Fibroblast of skin of scalp (primary cell): ENCODE measurements at places on chromosomes 2 and 18.
A peak's percentile ranks its signal among the peaks of the same experiment; 100 is the strongest.

GRCh38 chr2:217370391-217370790 lies 510.5 kb upstream of the TNP1 start:
- peak; percentile 93 for DNase-seq

- no peak for DNase-seq
Measured at GRCh38 chr2:158496986-158497385, 40.2 kb downstream of the PKP4 start.

DNA sequence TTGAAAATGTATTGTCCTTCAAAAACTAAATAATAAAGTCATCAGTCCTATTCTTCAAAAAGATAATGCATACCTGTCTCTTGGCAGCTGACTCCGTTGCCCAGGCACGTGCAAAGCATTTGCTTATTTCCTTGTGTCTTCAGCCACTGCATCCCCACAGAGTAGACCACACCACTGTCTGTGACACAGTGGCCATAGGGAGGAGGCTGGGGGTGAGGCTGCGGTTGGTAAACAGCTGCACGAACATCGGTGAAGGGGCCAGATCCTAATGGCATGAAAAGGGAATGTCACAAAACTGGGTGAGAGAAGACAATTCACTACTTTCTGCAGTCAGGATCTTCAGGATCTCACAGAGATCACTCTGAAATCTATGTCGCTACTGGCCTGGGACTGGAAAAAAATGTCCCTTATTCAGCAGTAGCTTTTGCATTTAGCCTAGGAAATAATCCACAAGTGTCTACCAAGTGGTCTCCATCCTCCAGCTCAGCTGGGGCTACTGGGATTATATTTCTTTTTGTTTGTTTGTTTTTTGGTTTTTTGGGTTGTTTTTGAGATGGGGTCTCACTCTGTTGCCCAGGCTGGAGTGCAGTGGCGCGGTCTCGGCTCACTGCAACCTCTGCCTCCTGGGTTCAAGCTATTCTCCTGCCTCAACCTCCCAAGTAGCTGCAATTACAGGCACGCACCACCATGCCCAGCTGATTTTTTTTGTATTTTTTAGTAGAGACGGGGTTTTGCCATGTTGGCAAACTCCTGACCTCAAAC lies 10.7 kb downstream of the FN1 start:
- no peak for DNase-seq

DNA sequence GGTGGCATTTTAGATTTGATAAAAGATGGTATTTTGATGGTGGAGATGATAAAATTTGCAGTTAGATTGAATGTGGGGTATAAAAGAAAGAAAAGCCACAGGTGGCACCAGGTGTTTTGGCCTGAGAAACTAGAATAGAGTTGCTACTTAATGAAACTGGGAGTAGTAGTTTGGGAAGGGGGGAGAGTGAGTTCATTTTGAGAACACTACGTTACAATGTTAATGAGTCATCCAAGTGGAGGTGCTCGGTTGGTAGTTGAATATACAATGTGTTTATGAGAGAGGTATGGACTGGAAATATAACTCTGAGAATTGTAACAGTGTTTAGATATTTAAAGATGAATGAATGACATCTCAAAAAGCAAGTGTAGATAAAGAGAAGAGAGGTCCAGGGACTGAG lies 26.4 kb downstream of the EPG5 start:
- no peak for DNase-seq

DNA sequence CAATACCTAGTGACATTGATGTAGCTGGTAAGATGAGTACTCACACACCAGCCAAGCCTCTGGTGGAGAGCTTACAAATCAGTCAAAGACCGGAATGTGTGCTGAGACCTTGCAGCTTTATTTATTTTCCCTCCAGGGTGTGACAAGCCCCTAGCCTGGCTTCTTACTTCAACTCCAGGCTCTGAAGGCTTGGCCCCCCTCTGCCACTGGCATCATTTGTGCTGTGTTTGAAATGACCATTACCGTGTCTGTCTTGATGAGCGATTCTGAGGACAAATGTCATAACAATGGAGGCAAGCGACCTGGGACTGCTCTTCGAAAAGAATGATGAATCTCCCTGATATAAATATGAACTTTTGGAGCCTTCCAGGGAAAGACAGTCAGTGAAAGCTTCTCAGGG lies 749.9 kb upstream of the HS6ST1 start:
- DNase-seq, result no peak

DNA sequence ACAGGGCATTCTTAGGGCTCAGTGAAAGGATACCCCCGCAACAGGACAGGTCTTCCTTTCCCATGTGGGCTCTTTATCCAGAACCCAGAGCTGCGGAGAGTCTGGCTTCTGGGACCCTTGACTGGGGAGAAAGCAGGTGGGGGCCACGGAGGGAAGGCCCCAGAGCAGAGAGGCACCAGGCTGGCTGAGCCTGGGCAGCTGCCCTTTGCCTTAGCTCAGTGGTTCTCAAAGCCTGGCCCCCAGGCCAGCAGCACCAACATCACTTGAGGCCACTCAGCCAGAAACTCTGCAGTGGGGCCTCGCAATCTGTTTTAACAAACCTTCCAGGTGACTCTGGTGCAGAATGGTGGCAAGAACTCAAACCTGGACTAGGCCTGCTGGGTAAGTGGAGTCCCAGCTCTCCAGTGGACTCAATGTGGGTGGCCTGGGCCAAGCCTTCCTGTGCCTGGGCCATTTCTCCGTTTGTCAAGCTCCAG lies 1.6 kb upstream of the TMEM37 start:
- DNase-seq, result no peak

DNA sequence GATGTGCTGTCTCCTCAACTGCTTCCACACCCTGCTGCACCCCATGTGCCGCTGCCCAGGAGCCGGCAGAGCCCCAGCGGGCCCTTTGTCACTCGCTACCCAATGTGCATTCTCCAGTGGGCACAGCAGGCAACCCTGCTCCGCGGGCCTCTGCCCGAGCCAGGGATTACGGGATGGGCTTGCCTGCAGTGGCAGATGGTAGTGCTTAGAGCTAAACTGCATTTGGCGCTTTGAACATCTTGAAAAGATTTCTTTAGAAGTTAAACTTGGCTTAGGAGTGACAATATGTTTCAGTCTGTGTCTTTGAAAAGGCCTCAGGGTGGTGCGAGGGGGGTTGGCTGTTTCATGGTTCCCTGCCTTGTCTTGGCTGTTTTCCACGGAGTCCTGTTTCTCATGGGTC lies 84.0 kb upstream of the BOD1L2 start:
- no peak for DNase-seq

- no peak for DNase-seq
Measured at GRCh38 chr2:190318931-190319554, 583 bp downstream of the HIBCH start.

- no peak for DNase-seq
Measured at GRCh38 chr2:227016894-227017293, 147.1 kb downstream of the COL4A4 start.

DNA sequence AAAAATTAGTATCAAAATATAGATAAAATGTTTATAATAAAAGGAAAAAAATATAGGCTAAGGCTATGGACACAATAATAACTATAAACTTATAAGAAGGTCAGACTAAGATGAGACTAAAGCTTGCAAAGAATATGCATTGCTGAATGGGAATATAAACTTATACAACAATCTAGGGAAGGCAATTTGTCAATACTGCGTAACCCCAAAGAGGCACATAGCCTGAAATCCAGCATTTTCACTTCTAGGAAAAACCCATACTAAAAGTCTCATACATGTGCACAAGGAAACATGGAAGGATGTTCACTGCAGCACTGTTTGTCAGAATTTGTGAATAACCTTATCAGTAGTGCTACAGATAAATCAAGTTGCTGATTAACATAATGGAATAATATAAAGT lies 45.5 kb downstream of the FANCL start:
- no peak for DNase-seq

DNA sequence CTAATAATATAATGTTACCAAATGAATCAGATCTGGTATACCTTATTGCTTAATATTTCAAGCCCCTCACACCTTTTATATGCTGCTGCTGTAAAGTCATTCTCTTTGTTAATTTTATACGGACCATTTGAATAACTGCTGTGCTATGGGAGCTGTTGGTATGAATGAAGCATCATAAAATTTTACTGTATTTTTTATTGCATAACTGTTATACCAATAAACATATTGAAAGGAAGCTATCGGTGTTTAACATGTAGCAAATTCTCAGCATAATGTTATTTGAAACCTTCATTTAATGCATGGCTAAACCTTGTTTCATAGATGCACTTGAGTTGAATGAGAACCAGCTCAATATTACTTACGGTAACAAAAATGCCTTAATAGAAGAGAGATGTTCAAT lies 1040.3 kb downstream of the SOCS6 start:
- no peak for DNase-seq

GRCh38 chr2:85777441-85777861 lies 23.7 kb downstream of the ATOH8 start:
- DNase-seq, result no peak

DNA sequence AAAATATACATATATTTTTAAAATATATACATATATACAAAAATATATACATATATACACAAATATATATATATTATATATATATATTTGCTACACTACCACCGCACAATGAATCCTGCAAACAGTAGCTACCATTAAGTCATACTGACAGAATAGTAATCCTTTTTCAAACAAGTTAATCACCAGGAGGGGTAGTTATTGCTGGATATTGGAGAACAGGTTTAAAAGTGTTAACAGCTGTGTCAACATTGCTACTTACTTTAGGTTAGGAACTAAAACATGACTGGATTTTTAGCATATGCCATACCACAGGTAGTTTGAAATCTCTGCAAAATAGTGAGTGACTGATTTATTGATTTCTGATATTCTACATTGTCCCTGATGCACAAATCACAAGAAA lies 529.1 kb upstream of the CDH7 start:
- DNase-seq, result no peak

- no peak for DNase-seq
Measured at GRCh38 chr2:218984239-218985020, 554 bp downstream of the FEV start.

GRCh38 chr18:78228974-78229373 lies 750.6 kb upstream of the SALL3 start:
- no peak for DNase-seq

GRCh38 chr2:144237830-144238627 lies 281.9 kb downstream of the ZEB2 start:
- DNase-seq, result no peak

- peak; percentile 9 for DNase-seq
Measured at GRCh38 chr2:26911911-26912861, 58.3 kb upstream of the MAPRE3 start.

DNA sequence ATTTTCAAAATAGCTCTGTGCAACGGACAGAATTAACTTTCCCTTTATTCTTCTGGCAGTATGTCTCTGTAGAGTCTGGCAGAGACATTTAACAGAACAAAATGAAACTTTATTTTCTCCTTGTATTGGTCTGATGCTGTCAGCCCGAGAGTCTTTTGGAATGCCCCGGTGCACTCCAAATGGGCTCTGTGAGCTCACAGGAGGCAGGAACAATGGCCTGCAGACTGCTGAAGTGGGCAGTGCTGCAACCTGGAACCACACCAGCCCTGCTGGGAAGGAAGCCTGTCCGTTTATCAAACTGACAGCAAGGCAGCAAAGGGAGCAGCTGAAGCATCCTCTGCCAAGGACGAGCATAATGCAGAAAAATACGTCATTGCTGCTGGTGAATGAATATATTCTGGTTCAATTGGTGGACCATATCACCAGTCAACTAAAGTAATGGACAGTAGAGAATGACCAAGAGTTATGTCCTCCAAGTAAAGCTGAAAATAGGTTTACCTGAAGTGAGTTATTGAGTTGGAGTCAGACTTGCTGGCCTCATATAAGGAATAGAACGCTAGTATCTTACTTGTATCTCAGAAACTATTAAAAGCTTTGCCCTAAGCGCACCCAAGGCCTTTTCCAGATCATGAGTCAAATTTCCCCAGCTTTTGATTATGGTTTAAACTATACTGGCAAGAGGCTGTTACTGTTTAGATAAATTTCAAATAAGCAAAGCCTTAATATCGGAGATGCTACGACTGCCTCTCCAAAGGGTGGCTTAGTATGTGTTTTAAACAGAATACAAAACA lies 207.6 kb upstream of the TANK start:
- DNase-seq, result no peak

- no peak for DNase-seq
Measured at GRCh38 chr2:209505410-209505809, 81.6 kb downstream of the MAP2 start.

DNA sequence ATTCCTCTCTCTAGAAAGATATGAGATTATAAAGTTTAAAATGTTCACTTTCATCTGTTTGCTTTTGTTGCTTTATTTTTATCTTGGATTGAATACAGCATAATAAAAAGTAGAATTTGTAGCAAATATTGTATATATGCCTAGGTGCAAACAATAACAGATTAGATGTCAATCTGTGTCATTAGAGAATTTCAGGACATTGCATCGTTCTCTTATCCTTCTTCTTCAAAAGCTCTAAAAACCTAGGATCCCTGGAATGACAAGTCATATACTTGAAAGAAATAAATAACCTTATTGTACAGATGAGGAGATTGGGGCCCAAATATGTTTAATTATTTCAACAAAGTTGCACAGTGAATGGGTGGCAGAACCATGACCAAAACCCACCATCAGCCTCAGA lies 102.8 kb upstream of the BZW1 start:
- DNase-seq, result peak; percentile 32

- DNase-seq, result peak; percentile 85
Measured at GRCh38 chr2:205885492-205886099, 200.4 kb downstream of the INO80D start.

GRCh38 chr2:129791712-129792111 lies 187.8 kb upstream of the RAB6C start:
- DNase-seq, result no peak

GRCh38 chr2:396903-397302 lies 109.0 kb upstream of the ALKAL2 start:
- DNase-seq, result no peak

- DNase-seq, result no peak
Measured at GRCh38 chr2:27754831-27755230, 16.7 kb upstream of the MRPL33 start.

- DNase-seq, result no peak
Measured at GRCh38 chr2:186714611-186715010, 20.8 kb downstream of the FAM171B start.

DNA sequence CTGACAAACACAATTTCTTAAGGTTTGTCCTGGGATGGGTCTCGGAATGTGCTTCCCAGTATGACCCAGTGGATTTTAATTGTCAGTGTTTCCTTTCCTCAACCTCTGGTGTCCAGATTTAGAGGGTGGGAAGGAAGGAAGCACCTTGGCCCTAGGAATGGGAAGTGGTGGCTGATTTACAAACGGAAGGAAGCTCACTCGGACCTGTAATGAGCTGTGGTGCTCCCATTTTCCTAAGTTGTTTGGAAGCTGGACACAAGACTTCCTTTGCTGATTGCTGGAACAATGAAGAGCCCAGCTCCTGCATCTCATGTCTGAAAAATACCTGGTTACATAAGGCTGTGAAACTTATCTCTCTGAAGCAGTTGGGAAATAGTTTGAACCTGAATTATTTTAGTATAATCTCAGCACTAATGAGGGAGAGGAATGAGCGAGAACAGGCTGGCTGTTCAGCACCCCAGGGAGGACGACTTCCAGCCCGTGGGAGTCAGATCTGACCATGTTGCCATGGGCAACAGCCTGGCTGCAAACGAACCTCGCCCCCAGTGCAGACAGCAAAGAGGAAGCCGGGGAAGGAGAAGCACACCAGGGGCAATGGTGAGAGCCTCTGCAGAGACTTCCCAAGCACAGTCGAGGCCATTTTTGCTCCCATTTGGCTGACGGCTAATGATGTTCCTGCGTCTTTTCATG lies 74.4 kb upstream of the ASB18 start:
- DNase-seq, result peak; percentile 23

- DNase-seq, result peak; percentile 91
Measured at GRCh38 chr18:9825571-9826073, 60.2 kb upstream of the TXNDC2 start.
